ENCODE measurements at places on chromosomes 6 and 20. TPM values are rescaled to one million over a fixed set of nuclear protein-coding genes. Genes with fewer than 3 reads are reported as not detected.

Gene PCNA
- total RNA-seq = 290 TPM

Gene SEL1L2
- total RNA-seq = not detected

Gene GSTA5
- total RNA-seq = not detected

Gene WFDC2
- total RNA-seq = 86.0 TPM

Gene MAP1LC3A
- total RNA-seq = 6.3 TPM

Gene GSTA3
- total RNA-seq = not detected

Gene KIZ
- total RNA-seq = 47.9 TPM

Gene OLIG3
- 0.60 TPM for total RNA-seq

Gene CST5
- total RNA-seq = not detected

Gene NCR2
- total RNA-seq = not detected

Gene CD83
- total RNA-seq = 8.5 TPM

Gene CST1
- 2.9 TPM for total RNA-seq

Gene KHDRBS2
- total RNA-seq = 7.7 TPM

Gene KCNK17
- total RNA-seq = 3.0 TPM

Gene HLA-DRB1
- 6.7 TPM for total RNA-seq

Gene TREM1
- not detected for total RNA-seq

Gene CLPSL2
- total RNA-seq = 1.4 TPM

Gene SCAND1
- 73.1 TPM for total RNA-seq

Gene TOP1
- 108 TPM for total RNA-seq

Gene ARMH2
- total RNA-seq = not detected

Gene OPRL1
- 0.52 TPM for total RNA-seq

Gene HLA-DMB
- total RNA-seq = 2.7 TPM

Gene PROKR2
- total RNA-seq = 3.3 TPM

Gene FBXO5
- 55.1 TPM for total RNA-seq

Gene TRIM10
- total RNA-seq = not detected

Gene LCA5
- total RNA-seq = 3.6 TPM

Gene TNFRSF6B
- total RNA-seq = not detected

Gene COL9A3
- 76.0 TPM for total RNA-seq

Gene C6orf15
- not detected for total RNA-seq

Gene RIMS4
- 44.2 TPM for total RNA-seq

Gene MCHR2
- not detected for total RNA-seq

Gene BAG2
- total RNA-seq = 7.2 TPM

Gene TOX2
- total RNA-seq = 3.4 TPM

Gene SNAI1
- total RNA-seq = 6.5 TPM

Gene UCKL1
- total RNA-seq = 36.5 TPM

Gene NOTCH4
- total RNA-seq = 2.8 TPM

Gene C20orf141
- total RNA-seq = not detected

Gene DNMT3B
- total RNA-seq = 1,016 TPM

Gene PCMTD2
- total RNA-seq = 57.8 TPM
